GF-D8 (cell line): ENCODE measurements at places on chromosomes 2 and 18.

DNA sequence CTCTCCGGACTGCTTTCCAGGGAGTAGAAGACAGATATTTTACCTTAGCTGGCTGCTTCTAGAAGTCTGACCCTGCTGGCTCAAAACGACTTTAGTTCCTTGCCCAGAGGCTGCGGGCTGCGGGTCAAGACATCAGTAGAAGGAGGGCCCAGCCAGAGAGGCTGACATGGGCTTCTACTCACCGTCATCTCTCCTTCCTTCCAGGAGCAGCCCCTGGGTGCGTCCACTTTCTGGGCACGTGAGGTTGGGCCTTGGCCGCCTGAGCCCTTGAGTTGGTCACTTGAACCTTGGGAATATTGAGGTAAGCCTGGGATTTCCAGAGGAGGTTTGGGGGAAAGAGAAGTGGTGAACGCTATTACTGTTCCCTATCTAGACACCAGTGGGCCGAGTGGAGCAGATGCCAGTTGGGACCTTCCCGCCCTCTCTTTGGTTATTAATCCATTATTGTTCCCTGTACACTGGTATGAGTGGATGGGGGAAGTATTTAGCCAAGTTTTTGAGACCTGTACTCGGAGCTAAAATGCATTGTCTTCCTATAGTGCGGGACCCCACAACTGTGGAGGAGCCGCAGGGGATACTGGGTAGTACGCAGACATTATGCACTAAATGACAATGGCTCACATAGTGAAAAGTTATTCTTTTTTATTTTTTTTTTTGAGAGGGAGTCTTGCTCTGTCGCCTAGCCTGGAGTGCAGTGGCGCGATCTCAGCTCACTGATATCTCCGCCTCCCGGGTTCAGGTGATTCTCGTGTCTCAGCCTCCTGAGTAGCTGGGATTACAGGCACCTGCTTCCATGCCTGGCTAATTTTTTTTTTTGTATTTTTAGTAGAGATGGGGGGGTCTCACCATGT lies 26.3 kb upstream of the CASP8 start:
- no peak for DNase-seq

DNA sequence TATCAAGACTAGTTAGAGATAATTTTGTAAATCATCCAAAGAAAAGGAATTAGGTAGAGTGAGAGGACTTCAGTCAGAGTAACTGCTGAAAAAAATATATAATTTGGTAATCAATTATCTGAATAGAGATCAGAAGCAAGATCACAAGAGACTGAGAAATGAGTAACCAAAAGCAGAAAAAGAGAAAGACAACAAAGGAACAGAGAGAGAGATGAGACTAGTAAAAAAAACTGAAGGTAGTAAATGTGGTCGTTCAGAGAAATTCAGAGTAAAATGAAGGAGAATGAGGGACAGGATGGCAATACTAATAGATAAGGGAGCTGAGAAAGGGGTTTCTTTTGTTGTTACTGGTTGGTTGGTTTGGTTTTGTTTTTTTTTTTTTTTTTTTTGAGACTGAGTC lies 16.5 kb downstream of the STRN start:
- DNase-seq, result no peak

GRCh38 chr2:60539140-60539539 lies 14.3 kb downstream of the BCL11A start:
- DNase-seq, result no peak

- no peak for DNase-seq
These were observed 139.8 kb downstream of the UXS1 start for GRCh38 chr2:106054321-106054720.

GRCh38 chr2:24228470-24228869 lies 53.6 kb downstream of the FAM228A start:
- no peak for DNase-seq

DNA sequence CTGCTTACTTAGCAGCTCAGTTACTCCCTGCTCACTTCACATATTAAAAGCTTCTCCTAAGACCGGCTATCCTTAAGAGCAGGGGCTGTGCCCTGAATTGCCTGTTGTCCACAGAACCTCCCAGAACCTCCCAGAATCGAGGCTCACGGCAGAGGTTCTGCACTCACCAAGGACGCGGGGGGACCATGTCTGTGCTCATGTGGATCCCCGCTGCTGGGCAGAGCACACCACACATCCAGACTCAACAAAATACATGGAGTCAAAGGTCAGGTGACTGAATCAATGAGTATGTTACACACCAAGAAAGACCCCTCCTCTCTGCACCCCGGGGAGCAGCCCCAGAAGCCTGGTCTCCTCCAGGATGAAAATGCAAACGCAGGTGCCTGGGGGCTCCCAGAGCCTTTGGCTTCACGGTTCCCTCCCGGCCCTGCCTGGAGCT lies 149.0 kb downstream of the MBP start:
- DNase-seq, result no peak

- DNase-seq, result no peak
These were observed 885.3 kb upstream of the CELF4 start for GRCh38 chr18:38450876-38451275.

GRCh38 chr2:212732860-212733259 lies 194.3 kb upstream of the ERBB4 start:
- DNase-seq, result no peak

- peak; percentile 79 for DNase-seq
These were observed 45.2 kb upstream of the SMAD2 start for GRCh38 chr18:47975701-47976100.

- DNase-seq, result no peak
These were observed 313.8 kb upstream of the MMADHC start for GRCh38 chr2:149901231-149901859.

GRCh38 chr2:218871345-218872302 lies 9.0 kb upstream of the WNT10A start:
- no peak for DNase-seq

- no peak for DNase-seq
These were observed 241.8 kb downstream of the TFCP2L1 start for GRCh38 chr2:121043061-121043826.

DNA sequence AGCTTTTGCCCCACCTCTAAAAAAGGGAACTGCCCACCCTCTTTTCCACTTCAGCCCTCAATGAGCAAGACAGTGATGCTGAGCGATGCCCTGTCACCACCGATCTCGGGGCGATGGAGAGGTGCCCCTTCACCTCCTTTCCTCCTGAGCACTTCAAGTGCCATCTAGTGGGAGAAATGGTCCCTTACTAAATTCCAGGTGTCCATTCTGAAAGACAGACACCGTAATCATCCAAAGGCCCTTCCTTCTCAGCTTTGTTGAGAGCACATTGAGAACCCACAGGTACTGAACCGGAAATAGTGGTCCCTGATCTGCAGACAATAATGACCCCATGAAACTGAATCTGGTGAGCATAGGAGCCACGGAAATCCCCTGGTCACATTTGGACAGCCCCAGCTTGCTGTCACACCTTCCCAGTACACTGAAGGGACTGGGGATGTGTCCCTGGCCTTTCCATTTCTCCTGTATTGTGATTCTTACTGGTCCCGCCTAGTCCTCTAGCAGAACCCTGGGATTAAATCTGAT lies 38.5 kb downstream of the KCTD18 start:
- DNase-seq, result no peak

DNA sequence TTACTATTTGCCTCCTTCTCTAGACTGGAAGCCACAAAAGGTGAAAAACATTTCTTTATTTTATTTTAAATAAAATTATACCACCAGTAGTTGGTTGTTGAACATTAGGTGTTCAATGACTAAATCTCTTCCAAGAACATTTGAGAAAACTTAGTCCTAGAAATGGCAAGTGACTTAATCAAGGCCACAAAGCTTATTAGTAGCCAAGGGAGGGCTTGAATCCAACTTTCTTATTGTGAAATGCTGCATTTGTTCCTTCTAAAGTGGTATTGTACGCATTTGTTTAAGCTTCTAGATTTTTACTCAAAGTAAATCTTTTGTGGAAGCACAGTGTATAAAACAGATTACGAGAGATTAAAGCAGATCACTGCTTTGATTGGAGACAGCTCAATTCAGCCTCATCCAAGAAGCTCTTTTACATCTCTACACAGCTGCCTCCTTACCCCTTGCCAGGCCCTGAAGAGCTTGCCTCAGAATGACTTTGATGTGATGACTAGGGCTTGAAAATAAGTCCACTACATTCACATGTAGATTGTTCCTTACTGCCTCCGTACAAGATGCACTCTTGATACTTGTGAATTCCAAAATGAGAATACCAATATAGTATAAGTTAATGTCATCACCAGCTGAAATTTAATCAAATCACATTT lies 244.8 kb downstream of the XIRP2 start:
- DNase-seq, result no peak

DNA sequence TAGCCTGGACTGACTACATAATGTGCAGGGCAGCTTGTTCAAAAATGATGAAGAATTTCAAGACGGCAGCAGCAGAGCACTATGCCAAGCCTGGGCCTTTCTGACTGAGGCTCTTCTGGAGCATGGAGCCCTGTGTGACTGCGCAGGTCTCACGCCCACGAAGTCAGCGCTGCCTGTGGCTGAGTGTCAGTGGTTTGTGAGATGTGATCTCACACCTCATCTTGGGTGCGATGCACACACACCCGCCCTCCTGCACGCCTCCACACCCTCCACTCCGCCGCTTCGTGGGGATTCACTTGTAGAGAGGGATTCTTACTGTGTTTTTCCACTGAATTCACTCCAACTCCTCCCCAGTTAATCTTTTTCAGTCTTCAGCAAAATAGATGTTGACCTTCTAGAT lies 103.9 kb downstream of the VIT start:
- no peak for DNase-seq
